ENCODE measurements at places on chromosomes 7 and 10.

GRCh38 chr7:156604311-156604710, 36.3 kb upstream of the RNF32 start:
- DNase-seq: no peak

DNA sequence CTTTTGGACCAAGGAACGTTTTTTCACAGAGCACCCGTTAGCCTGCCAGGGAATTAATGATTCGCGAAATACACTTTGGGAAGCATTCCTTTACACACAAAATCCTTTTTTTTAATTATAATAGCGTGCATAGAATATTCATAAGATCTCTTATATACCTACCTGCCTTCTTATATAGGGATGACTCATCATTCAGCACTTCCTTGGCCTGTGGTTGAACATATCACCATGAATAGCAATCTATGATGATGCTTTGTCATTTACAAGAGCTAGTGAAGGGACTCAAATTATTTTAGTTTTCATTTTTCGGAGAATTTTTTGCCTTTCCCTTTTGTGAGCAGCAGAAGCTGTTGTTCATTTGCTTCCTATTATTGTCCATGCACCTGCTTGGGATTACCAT, 97.0 kb downstream of the CDH23 start:
- no peak for DNase-seq

DNA sequence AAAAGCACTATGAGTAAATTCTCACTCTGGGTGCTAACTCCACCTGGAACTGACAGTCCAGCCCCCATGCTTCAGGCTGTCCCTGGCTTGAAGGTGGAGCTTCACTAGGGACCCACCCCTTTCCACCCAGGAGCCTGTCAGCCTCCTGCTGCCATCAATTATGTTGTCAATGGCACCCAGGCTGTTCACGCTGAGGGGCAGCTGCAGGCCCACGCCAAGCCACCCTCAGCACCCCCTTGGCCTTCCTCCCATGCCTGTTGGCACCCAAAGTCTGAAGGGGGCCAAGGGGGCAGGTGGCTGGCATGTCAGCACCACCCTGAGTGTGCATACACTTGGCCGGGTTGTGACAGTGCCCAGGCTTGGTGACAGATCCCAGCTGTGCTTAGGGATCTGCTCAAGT, 149.3 kb downstream of the NXPH1 start:
- DNase-seq: no peak

DNA sequence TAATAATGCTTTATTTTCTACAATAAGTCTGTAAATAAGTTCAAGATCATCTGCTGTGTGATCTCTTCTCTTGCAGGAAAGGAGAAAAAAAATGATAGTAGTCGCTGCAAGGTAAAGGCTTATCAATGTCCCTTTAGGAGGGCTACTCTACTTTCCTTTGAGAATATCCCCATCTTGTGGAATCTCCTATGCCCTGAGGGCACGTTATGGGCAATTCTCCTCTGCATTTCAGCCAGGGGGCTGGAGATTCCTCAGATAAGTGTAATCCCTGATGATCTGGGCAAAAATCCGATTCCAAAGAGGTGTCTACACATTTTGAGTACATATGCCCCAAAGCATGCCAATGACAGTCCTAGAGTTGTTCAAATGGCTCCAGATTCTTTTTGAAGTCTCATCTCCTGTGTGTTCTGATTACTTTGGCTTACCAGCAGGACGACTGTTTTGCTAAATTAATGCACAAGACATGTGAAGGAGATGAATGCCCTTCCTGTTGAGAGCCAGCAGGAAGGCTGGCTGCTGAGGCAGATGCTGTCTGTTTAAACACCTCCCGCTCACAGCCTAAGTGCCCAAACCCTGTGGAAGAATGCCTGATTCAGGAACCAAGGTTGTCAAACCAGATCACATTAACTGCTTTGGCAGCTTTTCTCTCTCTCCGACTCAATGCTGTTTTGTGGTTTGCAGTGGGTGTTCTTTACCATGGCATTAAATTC, 171.2 kb upstream of the COL1A2 start:
- DNase-seq: peak; percentile 23

DNA sequence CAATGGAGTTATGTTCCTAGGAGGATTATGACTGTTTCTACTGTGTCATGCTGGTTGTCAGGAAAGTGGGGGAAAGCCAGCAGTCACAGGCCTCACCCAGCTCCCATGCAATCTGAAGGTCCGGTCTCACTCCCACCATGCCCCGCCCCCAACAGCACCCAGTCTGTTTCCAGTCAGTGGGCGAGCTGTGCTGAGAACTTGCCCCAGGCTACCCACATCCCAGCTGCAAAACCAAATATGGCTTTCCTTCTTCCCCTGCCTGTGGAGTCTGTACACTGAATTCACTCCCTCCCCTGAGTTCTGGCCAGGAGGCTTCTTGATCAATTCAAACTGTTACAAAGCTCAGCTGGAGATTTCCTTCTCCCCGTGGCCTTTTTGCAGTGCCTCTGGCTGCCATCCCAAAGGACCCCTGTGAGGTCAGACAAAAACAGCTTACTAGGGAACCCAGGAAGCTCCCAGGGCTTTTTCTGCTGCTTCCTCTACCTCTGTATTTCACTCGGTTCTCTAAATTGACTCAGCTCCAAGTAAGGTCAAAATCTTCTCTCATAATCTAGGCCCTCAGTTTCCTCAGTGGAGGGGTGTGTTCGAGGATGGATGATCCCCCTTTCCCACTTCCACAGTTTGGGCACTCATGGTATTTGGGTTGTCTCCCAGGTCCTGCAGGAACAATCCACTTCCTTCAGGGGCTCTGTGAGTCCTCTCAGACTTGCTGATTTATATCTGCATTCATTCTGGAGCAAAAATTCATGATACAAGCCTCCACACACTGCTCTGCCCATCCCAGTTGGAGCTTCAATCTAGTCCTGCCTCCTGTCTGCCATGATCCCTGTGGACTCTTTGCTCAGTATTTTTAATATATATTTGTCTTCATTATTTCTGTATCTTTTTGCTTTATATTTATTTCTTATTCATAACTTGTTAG, 205.5 kb downstream of the SEMA3D start:
- DNase-seq: no peak

DNA sequence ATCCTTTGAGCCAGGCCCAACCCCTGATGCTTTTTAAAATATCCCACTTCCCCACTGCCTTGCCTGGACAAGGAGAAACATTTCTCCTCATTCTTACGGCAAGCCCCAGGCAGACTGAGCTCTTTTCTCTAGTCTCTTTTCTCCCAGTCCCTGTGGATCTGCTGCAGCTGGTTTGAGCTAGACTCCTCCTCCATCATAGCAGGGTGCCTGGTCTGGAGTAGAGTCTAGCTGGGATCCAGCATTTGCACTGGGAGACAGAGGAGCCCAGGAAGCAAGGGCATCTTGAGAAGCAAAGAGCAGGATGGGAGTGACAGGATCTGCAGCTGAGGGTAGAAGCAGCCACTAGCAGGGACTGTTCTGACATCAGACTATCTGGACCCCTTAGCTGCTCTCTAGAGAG, 562.3 kb upstream of the COBL start:
- DNase-seq: no peak

DNA sequence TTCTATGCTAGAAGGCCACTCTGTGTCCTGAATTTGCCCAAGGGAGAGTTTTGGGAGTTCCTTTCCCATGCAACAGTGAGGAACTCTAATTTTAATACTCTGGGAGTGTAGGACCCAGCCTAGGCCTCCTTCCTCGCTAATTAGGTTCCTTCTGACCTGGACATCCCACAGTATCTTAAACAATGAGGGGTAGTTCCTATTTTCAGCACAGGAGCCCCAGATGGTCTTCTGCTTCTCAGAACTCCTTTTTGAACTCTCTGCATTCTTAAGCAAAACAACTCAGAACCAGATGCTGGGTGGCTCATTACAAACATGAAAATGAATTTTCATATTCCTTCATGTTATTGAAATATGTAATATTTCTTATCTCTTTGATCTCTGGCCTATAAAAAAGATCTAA, 116.9 kb downstream of the LRMDA start:
- no peak for DNase-seq

GRCh38 chr7:34841326-34841725, 183.3 kb downstream of the NPSR1 start:
- DNase-seq: no peak

- DNase-seq: no peak
Measured at GRCh38 chr10:74730246-74730645, 96.2 kb upstream of the KAT6B start.

- no peak for DNase-seq
Measured at GRCh38 chr7:105707967-105708762, 126.9 kb upstream of the EFCAB10 start.

GRCh38 chr10:119668461-119668860, 17.3 kb downstream of the BAG3 start:
- DNase-seq: no peak

- DNase-seq: peak; percentile 29
Measured at GRCh38 chr7:130896898-130897514, 163.0 kb upstream of the KLF14 start.

GRCh38 chr10:17783751-17784150, 25.4 kb upstream of the MRC1 start:
- no peak for DNase-seq

DNA sequence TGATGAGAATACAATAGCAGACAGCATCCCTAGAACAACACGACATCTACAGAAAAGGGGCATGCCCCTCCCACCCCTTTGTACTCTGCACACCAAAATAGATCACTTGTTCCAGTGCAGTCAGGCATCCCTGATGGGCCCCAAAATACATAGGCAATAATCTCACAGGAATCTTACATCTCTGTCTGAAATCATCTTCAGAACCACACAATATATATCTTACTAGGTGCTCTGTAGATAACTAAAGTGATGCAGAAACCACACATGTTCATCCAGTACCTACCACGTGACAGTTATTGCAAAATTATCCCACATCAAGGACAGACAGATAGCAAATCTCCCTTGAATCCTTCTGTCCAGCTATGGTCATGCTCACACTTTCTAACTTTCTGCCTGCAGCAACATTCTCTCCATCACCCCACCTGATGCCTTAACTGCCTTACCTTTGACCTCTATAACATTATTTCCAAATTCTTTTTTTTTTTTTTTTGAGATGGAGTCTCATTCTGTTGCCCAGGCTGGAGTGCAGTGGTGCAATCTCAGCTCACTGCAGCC, 30.7 kb downstream of the ST8SIA6 start:
- no peak for DNase-seq

GRCh38 chr7:132399367-132399766, 176.9 kb downstream of the PLXNA4 start:
- DNase-seq: no peak

- DNase-seq: no peak
Measured at GRCh38 chr7:158055726-158056510, 531.7 kb downstream of the PTPRN2 start.

DNA sequence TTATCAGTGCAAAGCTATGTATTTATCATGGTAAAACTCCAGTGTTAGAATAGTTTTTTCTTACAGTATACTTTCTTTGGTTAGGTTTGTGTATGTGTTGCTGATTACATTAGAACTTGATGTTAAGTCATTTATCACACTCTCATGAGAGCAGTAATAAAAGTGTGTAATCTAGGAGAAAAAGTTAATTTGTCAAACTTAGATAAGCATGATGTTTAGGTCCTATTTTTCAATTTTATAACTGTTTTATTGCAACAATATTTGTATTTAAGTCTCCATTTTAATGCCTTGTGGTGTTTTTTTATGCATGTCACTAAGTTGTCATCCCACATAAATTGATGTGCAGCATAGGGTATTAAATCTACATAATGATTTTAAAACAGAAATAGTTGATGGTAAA, 28.8 kb upstream of the DNAH11 start:
- DNase-seq: no peak
